Stomach (tissue), 19 donors: ENCODE measurements at places on chromosomes 11 and 22. TPM values are rescaled to one million over a fixed set of nuclear protein-coding genes. Genes with fewer than 3 reads are reported as not detected.
A peak's percentile ranks its signal among the peaks of the same experiment; 100 is the strongest.

GRCh38 chr11:67463680-67464410, 5.2 kb downstream of the TMEM134 start:
- DNase-seq, result peak; percentile 54

- DNase-seq, result no peak
These were observed 121.6 kb downstream of the CASP12 start for GRCh38 chr11:104776501-104777170.

DNA sequence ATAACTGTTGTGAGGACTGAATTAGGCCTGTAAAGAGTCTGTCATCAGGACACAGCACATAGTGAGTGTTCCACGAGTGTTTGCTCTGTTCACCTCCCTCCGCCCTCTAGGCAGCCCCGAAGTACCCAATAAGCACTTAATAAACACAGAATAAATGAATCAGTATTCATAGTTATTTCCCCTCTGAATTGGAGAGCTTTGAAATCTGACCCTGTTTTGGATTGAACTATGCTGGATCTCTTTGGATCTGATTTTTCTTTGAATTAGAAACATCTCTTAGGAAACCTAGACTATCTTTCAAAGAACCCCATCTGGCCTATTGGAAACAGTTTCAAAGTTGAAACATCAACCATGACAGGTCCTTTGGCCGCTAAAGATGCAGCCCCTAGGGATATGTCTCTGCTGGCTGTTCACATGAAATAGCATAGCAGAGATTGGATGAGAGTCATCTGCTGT, 615.5 kb downstream of the NTM start:
- no peak for DNase-seq

DNA sequence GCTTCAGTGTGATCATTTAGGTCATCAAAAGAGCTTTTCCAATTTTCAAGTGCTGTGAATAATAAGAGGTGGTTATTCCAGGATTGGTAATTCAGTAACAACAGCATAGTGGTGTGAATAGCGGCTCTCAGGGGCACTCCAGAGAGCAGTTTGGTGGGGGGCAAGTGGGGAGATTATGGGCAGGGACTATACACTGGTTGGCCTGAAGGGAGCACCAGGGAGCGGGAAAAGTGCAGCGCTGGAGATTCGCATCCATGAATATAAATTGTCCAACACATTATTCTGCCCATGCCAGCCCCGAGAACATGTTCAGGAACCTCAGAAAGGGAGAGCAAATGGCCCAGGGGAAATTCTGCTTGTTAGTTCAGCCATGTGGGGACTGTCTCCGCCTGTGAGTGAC, 37.9 kb downstream of the OR6Q1 start:
- DNase-seq, result no peak

DNA sequence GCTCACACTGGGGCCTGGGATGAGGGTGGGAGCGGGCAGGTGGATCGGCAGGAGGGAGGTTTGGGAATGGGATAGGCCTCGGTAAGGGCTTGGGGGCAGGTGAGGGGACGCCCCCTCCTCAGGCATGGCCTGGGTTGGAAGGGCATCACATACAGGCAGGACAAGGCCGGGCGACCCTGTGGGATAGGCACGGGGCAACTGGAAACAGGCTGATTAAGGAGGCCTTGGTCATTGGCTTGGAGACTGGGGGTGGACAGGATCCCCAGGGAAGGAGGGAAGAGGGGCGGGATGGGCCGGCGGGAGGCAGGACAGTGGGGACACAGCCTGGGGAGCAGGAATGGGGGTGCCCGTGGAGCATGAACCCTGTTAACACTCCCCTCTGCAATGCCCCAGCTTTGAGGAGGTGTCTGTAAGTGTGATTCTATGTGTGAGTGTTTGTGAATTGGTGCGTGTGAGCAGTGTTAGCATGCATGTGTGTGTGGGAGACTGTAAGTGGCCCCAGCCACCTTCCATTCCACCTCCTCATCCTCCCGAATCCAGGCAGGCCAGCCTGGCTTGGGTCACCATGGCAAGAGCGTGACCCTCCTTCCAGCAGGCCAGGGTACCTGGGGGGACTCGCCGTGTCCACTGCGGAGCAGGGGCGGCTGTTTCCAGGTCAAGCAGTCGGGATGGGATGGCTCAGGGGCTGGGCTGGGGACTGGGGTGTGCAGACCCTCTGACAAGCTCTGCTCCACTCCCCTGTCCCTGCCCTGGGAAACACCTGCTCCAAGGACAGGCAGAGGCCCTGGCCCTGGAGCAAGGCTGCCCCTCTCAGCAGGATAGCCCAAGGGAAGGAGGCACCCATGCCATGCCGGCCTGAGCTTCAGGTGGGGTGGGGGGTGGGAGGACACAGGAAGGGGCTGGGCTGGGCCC, 3.4 kb upstream of the PIM3 start:
- DNase-seq, result no peak

GRCh38 chr11:45079075-45079444, 67.4 kb upstream of the PRDM11 start:
- no peak for DNase-seq

DNA sequence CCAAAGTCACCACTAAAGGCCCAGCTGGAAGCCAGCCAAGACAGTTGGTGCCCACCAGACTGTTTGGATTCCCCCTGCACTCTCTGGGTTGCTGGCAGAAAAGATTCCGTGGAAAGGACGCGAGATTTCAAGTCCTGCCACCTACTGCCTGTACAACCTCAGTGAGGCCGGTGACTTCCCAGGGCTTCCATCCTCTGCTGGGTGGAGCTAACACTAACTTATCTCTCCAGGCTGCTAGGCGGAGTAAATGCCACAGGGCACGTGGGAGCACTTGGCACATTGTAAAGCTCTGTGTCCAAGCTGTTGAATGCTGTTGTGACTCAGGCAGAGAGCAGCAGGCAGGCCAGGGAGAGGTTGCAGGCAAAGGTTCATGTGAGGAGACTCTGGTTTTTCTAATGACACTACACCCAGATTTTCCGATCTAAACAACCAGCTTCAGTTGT, 50.9 kb upstream of the CDON start:
- DNase-seq, result peak; percentile 96

DNA sequence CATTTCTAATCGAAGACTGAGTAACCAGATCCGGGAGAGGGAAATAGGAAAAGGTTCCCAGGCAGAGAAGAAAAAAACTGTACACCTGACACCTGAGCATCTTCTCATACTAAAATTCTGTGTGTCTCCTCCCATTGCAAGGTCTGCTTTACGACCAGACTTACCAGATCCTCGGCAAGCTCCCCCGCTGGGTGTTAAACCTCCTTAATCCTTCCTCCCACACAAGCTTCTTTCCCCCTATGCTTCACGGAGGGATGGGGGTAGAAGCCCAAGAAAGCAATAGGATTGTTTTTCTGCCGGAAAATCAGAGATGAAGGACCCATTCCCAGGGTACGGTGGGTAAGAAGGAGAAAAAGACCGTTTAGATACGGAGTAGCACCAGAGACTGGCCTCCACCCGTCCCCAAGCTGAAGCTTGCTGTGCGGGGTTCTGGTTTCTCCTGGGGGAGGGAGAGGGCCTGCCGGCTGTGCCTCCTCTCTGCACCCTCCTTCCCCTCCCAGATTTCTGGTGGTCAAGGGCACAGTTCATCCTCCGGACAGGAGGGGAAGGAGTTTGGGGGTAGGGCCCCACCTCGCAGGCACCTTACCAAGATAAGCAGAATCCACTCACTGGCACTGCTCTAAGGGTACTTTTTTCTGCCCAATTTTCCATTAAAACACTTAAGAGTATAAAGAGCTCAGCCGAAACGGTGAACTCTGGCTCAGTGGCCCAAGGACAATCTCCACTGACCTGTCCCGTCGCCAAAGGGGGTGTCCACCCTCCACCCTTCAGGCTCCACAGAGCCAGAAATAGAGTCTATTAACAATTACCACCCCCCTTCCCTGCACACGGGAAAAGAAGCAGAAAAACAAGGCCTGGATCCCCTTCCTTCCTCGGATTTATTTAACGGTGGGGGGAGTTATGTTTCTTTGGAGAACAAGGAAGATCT, 1.2 kb downstream of the TOB2 start:
- DNase-seq, result peak; percentile 32

- DNase-seq, result no peak
These were observed 46.5 kb downstream of the CDPF1 start for GRCh38 chr22:46203601-46203980.

- no peak for DNase-seq
These were observed 97.3 kb downstream of the GALNT18 start for GRCh38 chr11:11524436-11525061.

- DNase-seq, result no peak
These were observed 27.8 kb downstream of the LRP5 start for GRCh38 chr11:68340003-68340767.

DNA sequence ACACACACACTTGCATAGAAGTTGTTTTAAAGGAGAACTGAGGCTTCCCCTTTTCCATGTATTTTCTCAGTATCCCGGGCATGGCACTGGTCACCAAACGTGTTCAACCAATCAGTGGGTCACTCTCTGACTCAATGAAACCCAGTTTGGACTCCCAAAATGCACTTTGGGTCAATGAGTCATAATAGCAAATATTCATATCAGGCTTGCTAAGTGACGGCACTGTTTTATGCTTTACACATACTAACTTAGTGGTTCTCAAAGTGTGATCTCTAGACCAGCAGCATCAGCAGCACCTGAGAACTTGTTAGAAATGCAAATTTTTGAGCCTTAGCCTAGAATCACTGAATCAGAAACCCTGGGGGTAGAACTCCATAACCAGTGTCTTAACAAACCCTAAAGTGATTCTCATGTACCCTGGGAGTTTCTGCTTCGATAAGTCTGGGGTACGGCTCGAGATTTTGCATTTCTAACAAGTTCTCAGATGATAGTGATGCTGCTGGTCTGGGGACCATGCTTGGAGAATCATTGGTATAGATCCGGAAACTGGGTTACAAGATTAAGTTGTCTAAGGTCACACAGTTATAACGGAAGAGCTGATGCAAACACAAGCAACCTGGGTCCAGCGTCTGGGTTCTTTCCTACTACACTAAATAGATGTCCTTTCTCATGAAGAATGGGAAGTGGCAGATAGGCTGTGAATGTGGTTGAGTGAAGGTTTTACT, 35.6 kb downstream of the ETS1 start:
- DNase-seq, result no peak

- DNase-seq, result no peak
These were observed 4.6 kb downstream of the TMEM86A start for GRCh38 chr11:18703001-18703763.

The NXPE2 gene
- total RNA-seq, result 0.89 TPM

The ROBO3 gene
- 24.5 TPM for total RNA-seq

The POU2AF1 gene
- not detected for total RNA-seq

The SAC3D1 gene
- total RNA-seq, result 1.8 TPM

The CCDC73 gene
- not detected for total RNA-seq
